ENCODE measurements at places on chromosomes 6 and 20. TPM values are rescaled to one million over a fixed set of nuclear protein-coding genes. Genes with fewer than 3 reads are reported as not detected.

Gene RBPJL
- not detected for total RNA-seq

Gene CCM2L
- 0.75 TPM for total RNA-seq

Gene DDO
- total RNA-seq = not detected

- no peak overlapping the region for H3K4me3 ChIP-seq
- H3K27me3 ChIP-seq = no peaks in the 10 kb centered on the region
- no peak for DNase-seq
- H3K36me3 ChIP-seq = no peaks in the 10 kb centered on the region
These were observed 13.7 kb upstream of the COL19A1 start for GRCh38 chr6:69852706-69853105.

DNA sequence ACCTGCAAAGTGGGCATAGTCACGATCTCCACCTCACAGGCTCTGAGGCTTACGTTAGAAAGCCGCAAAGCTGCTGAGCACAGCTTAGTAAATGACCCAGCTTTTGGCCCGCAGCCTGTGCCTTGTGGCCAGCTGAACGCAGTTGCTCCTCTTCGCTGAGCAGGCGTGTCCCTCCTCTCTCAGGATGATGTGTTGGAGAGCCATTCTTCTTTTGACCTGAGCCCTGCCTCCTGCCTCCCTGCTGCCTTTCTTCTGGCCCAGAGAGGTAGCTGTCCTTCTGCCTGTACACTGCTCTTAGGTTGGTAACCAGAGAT, 47.6 kb upstream of the MYL9 start:
- peak overlapping the region; percentile 74 for H3K27ac ChIP-seq
- no peaks in the 10 kb centered on the region for H3K36me3 ChIP-seq
- H3K27me3 ChIP-seq = no peaks in the 10 kb centered on the region
- peak; percentile 23 for DNase-seq

GRCh38 chr20:32155017-32155981, 45.8 kb downstream of the TM9SF4 start:
- DNase-seq = peak; percentile 84
- no peaks in the 10 kb centered on the region for H3K36me3 ChIP-seq
- no peak overlapping the region for H3K4me3 ChIP-seq
- no peak overlapping the region for H3K27ac ChIP-seq

DNA sequence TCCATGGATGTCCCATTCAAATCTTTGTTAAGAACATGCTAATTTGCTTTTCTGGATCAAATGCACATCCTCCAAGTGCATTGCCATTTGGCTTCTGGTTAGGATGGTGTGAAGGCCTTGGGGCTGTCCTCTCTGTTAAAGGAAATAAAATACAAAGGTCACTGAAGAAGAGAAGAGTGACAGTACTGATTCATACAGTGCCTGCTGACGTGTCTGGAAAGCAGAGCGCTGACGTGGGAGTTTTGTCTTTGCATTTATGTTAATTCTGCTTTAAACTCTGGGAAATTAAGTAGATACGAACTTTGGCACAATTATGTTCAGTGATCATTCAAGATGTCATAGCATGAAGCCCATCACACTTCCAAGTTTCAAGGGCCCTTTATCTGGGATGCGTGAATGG, 33.2 kb downstream of the SYNDIG1 start:
- H3K27ac ChIP-seq = no peak overlapping the region
- no peaks in the 10 kb centered on the region for H3K4me1 ChIP-seq
- no peak for DNase-seq
- no peak overlapping the region for H3K4me3 ChIP-seq

GRCh38 chr20:63090682-63091571, 84.2 kb upstream of the BHLHE23 start:
- DNase-seq = no peak
- H3K27ac ChIP-seq = no peak overlapping the region
- no peak overlapping the region for H3K4me3 ChIP-seq
- no peaks in the 10 kb centered on the region for H3K36me3 ChIP-seq

DNA sequence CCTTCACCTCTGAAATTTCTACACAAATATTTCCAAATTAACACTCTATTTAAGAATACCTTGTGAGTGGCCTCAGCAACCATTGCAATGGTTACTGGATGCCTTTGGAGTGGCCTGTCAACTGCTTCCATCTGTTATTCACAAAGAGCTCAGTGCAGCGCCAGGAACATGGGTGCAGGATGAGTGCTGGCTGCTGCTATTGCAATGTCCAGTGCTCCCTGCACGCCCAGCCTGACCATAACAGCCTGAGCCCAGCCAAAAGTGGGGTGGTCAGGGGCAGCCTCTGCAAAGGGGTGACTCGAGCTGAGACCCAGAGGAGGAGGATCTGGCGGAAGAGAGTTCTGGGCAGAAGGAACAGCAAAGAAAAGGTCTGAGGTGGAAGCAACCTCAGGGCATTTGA, 18.4 kb downstream of the CASS4 start:
- peaks cover 24% of the 10 kb centered on the region for H3K27me3 ChIP-seq
- H3K27ac ChIP-seq = no peak overlapping the region
- DNase-seq = no peak

DNA sequence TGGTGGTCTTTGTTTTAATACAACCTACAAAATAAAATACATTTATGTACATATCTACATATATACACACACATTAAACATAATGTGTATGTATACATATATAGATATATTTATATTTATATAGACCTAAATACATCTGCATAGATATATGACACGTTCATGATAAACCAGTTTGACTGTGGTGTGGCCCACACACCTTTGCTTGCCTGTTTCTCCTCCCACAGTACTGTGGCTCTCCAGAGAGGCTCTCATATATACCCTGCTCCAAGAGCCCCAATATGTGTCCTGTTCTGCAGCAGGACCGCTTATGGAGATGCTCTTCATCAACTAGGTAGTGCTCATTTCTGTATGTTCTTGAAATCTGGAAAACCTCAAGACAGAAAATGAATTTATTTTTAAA, 207.0 kb downstream of the KCNQ5 start:
- H3K27me3 ChIP-seq = no peaks in the 10 kb centered on the region
- no peaks in the 10 kb centered on the region for H3K4me1 ChIP-seq
- H3K4me3 ChIP-seq = no peak overlapping the region
- H3K27ac ChIP-seq = no peak overlapping the region
- no peaks in the 10 kb centered on the region for H3K36me3 ChIP-seq

Gene HEY2
- total RNA-seq = 1.1 TPM

- DNase-seq = no peak
- no peak overlapping the region for H3K27ac ChIP-seq
- peaks cover 12% of the 10 kb centered on the region for H3K36me3 ChIP-seq
- peaks cover 4% of the 10 kb centered on the region for H3K4me1 ChIP-seq
- no peak overlapping the region for H3K4me3 ChIP-seq
- no peaks in the 10 kb centered on the region for H3K27me3 ChIP-seq
These were observed 159.9 kb downstream of the ASCC3 start for GRCh38 chr6:100721256-100721655.

Gene HCK
- not detected for total RNA-seq

Gene EEF1A2
- 0.54 TPM for total RNA-seq

DNA sequence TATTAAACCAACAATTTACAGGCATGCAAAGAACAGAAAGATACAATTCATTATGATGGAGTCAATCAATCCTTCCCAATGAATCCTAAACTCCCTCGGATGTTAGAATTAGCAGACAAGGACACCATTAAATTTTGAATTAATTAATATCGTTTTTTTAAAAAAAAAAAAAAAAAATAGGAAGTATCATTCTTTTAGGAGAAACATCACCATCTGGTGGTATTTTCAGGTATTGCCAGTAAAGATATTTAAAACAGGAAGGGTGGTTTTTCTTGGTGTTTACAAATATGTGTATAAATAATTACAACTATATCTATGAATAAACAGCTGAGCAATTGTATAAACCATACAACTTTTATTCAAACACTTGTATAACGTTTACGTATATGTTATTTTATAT, 564.4 kb downstream of the HAO1 start:
- H3K36me3 ChIP-seq = no peaks in the 10 kb centered on the region
- H3K4me1 ChIP-seq = peaks cover 8% of the 10 kb centered on the region
- no peaks in the 10 kb centered on the region for H3K27me3 ChIP-seq
- DNase-seq = peak; percentile 50

GRCh38 chr6:160965893-160966292, 25.7 kb upstream of the MAP3K4 start:
- H3K36me3 ChIP-seq = no peaks in the 10 kb centered on the region
- H3K4me1 ChIP-seq = peaks cover under 1% of the 10 kb centered on the region
- DNase-seq = no peak
- no peak overlapping the region for H3K27ac ChIP-seq
- no peaks in the 10 kb centered on the region for H3K27me3 ChIP-seq

- peaks cover 17% of the 10 kb centered on the region for H3K36me3 ChIP-seq
- no peak for DNase-seq
- no peak overlapping the region for H3K27ac ChIP-seq
- H3K4me1 ChIP-seq = no peaks in the 10 kb centered on the region
These were observed 31.8 kb downstream of the MDN1 start for GRCh38 chr6:89787660-89788328.

DNA sequence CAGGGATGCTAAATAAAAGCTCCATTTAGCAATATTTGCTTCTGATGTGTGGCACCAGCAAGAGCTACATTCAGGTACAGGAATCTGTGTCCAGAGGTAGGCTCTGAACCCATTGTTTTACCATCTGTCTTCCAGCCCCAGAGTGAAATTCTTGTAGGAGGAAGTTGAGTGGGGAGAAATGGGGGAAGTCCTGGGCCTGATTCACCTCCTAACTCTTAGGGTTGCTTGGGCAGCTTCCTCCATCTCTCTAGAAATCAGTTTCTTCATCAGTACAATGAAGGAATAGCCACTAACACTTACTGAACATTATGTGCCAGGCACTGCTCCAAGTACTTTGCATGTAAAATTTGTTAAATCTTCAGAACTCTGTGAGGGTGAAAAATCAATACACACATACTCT, 35.1 kb upstream of the TSPYL1 start:
- no peaks in the 10 kb centered on the region for H3K36me3 ChIP-seq
- H3K27ac ChIP-seq = no peak overlapping the region
- no peaks in the 10 kb centered on the region for H3K27me3 ChIP-seq
- no peak for DNase-seq

Gene KHDC1L
- total RNA-seq = 1.9 TPM

DNA sequence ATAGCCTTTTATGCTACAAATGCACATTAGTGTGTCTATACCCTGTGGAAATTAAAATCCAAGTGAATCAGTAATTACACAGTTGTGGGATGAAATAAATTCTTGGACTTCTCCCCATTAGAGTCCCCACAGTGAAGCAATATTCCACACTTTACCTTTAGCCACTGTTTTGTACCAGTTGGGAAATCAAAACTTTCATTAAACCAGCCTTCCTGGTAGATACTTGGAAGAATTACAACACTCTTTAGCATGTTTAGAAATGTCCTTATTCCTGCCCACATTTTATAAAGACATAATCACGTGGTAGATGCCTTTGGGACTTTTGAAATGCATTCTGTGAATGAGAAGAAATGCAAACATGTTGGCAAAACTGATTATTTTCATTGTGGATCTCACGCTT, 49.0 kb upstream of the ANKEF1 start:
- H3K27ac ChIP-seq = no peak overlapping the region
- H3K4me3 ChIP-seq = no peak overlapping the region
- no peaks in the 10 kb centered on the region for H3K27me3 ChIP-seq
- H3K36me3 ChIP-seq = no peaks in the 10 kb centered on the region
- no peaks in the 10 kb centered on the region for H3K4me1 ChIP-seq

Gene ZBTB22
- total RNA-seq = 5.7 TPM

- no peaks in the 10 kb centered on the region for H3K4me1 ChIP-seq
- peaks cover 28% of the 10 kb centered on the region for H3K27me3 ChIP-seq
- H3K27ac ChIP-seq = no peak overlapping the region
- DNase-seq = no peak
- no peaks in the 10 kb centered on the region for H3K36me3 ChIP-seq
These were observed 121.7 kb downstream of the NKAIN2 start for GRCh38 chr6:123925350-123925749.

- peak; percentile 30 for DNase-seq
- H3K4me1 ChIP-seq = peaks cover 23% of the 10 kb centered on the region
- no peak overlapping the region for H3K27ac ChIP-seq
- H3K36me3 ChIP-seq = no peaks in the 10 kb centered on the region
These were observed 17.3 kb downstream of the BNIP5 start for GRCh38 chr6:36319436-36319762.

GRCh38 chr20:43983359-43983758, 68.7 kb downstream of the TOX2 start:
- no peak for DNase-seq
- no peaks in the 10 kb centered on the region for H3K27me3 ChIP-seq
- H3K4me1 ChIP-seq = peaks cover 4% of the 10 kb centered on the region
- H3K27ac ChIP-seq = no peak overlapping the region

Gene DDX43
- total RNA-seq = not detected

GRCh38 chr20:11724097-11724496, 193.6 kb upstream of the BTBD3 start:
- DNase-seq = no peak
- H3K27ac ChIP-seq = no peak overlapping the region
- H3K4me3 ChIP-seq = no peak overlapping the region
- no peaks in the 10 kb centered on the region for H3K36me3 ChIP-seq
- no peaks in the 10 kb centered on the region for H3K4me1 ChIP-seq

DNA sequence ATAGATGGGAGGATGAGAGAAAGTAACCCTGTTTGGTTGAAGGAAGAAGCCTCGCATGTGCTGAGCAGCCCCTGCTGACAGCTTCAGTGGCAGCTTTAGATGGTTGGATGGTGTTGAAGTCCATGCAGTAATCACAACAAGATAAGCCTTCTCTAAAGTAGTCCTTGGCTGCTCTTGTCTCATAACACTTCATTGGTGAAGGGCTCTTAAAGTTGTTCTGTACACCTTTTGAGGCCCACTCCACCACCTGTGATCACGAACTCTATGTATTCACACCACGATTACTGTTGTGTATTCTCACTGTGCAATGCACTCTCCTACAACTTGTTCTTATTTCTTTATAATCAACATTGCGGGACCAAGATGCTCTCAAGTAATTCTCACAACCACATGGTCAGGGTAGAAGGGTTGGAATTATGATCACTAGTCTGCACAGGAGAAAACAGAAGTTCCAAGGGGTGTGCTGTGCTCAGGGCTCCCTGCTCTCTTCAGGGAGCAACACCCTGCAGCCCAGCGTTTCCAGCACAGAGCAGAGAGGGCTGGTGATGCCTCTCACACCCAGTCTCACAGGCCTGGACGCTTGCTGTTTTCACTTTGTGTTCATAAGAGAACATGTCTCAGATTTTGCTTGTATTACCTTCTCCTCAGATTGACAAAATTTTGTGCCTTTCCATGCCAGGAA, 294.4 kb downstream of the SMOC2 start:
- H3K27me3 ChIP-seq = no peaks in the 10 kb centered on the region
- H3K36me3 ChIP-seq = no peaks in the 10 kb centered on the region
- H3K4me3 ChIP-seq = no peak overlapping the region
- peaks cover 12% of the 10 kb centered on the region for H3K4me1 ChIP-seq
- H3K27ac ChIP-seq = no peak overlapping the region

DNA sequence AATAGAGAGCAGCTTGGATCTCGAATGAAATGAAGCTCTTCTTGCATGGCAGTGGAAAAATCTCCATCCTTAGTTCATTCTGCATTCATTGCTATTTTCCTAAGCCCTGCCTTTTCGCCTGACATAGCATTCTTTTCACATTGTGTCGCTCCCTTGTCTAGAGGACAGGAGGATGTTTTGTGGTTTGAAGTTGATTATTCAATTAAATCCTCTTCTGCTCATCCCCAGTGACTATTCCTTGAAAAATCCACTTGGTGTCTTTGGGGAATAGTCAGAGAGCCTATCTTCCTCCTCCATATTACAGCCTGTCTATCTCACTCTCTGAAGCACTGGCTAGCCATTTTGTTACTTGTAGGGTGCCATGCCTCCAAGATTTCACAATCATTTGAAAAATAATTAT, 161.2 kb downstream of the KLHL32 start:
- no peaks in the 10 kb centered on the region for H3K27me3 ChIP-seq
- no peak overlapping the region for H3K27ac ChIP-seq
- no peak overlapping the region for H3K4me3 ChIP-seq
- no peaks in the 10 kb centered on the region for H3K36me3 ChIP-seq

Gene PNLDC1
- 0.06 TPM for total RNA-seq

Measured in neural progenitor cell (in vitro differentiated cells).